ENCODE measurements at places on chromosomes 6 and 20.
A peak's percentile ranks its signal among the peaks of the same experiment; 100 is the strongest.

DNA sequence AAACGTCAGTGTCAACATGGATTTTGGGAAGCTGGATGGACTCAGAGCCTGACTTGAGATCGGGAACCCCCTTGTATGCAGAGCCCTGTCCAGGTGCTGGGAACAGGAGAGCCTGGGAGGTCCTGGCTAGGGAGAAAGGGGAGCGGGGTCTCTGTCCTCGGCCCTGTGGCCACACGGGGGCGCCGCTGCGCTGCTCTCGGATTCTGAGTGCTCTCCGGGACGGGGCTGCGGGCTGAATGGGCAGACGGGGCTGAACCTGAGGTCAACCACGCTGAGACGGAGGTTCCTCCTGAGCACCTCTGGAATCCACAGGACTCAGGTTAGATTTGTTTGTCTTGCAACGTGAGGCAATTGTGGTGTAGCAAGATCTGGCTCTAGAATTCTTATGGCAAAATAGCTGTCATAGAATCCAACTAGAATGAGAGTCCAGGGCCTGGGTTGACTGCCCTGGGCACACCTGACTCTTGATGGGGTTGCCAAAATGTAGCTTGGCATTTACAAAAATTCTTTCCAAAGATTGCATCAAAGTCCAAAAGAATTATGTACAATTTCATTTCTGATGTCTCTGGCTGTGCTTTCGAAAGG, 20.6 kb upstream of the HLA-F start:
- DNase-seq = peak; percentile 21

DNA sequence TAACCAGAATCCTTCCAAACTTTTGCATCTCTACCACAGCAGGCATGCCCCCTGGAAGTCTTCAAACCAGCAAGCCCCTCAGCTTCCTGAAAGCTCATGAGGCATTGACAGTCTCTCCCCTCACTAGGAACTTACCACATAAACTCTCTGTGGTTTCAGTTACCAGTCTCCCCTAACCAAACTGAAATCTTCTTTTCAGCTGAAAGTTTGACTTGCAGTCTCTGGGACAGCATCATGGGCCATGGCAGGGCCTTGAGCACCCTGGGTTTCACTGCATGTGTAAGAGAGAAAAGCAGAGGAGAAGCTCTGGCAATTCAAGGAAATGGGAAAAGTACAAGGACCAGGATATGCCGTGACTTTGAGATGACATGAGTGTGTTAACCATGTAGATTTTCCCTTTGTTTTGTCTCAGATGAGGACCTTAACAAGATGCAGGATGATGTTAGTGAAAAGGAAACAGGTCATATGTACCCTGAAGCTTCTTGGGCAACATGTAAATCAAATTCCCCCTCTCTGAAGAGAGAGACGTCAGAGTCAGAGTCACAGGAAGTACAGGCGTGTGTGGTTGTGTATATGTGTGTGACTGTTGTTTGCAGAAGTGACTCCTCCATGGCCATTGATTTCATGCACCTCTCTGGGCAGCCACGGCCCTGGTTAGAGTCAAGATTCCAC, 106.3 kb downstream of the TNFRSF21 start:
- DNase-seq = no peak

GRCh38 chr6:52550014-52550575, 26.8 kb downstream of the TRAM2 start:
- no peak for DNase-seq

GRCh38 chr6:104995989-104996617, 39.2 kb downstream of the LIN28B start:
- DNase-seq = peak; percentile 86

GRCh38 chr6:139732451-139732850, 358.0 kb upstream of the CITED2 start:
- DNase-seq = no peak

Measured in erythroblast (primary cell).